ENCODE measurements at places on chromosomes 4 and X. TPM values are rescaled to one million over a fixed set of nuclear protein-coding genes. Genes with fewer than 3 reads are reported as not detected.
A peak's percentile ranks its signal among the peaks of the same experiment; 100 is the strongest.

DNA sequence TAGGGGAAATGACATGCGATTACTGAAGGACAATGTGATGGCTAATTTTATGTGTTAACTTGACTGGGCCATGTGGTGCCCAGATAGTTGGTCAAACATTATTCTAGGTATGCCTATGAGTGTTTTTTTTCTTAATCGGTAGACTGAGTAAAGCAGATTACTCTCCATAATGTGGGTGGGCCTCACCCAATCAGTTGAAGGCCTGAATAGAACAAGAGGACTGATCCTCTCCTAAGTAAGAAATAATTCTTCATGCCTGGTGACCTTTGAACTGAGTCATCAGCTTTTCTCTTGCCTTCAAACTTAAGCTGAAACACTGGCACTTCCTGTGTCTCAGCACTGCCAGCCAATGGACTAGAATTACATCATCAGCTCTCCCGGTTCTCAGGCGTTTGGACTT lies 164.0 kb upstream of the FGF13 start:
- H3K4me1 ChIP-seq = no peaks in the 10 kb centered on the region
- H3K27me3 ChIP-seq = no peaks in the 10 kb centered on the region
- no peak overlapping the region for H3K4me3 ChIP-seq
- H3K27ac ChIP-seq = no peak overlapping the region

- H3K4me1 ChIP-seq = peaks cover 22% of the 10 kb centered on the region
- no peak for DNase-seq
- no peak overlapping the region for H3K27ac ChIP-seq
- H3K27me3 ChIP-seq = no peaks in the 10 kb centered on the region
- H3K4me3 ChIP-seq = no peak overlapping the region
Measured at GRCh38 chr4:116982656-116983055, 102.7 kb downstream of the TRAM1L1 start.

CSAG3 gene
- not detected for total RNA-seq

P2RY10 gene
- not detected for total RNA-seq

DNA sequence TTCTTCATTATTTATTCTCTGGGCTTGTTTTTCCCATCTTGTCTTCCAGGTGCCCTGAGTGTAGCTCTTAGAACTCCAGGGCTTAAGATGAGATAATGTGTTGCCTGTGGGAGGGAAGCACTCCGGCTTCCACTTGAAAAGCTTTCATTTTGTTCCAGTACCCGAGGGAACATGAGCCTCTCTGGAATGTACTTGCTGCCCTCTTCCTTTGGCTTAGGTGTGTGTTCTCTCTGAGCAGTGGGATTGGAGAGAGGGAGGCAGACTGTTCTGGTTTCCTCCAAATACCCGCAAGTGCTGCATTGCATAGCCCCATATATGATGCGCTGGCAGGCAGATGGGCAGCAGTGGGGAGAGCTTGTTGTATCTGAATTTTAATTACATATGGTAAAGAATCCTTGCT lies 861 bp upstream of the DTHD1 start:
- DNase-seq = no peak
- H3K36me3 ChIP-seq = no peaks in the 10 kb centered on the region
- peaks cover 1% of the 10 kb centered on the region for H3K27me3 ChIP-seq
- peak overlapping the region; percentile 85 for H3K27ac ChIP-seq

- peaks cover 9% of the 10 kb centered on the region for H3K36me3 ChIP-seq
- peak overlapping the region; percentile 34 for H3K27ac ChIP-seq
- no peaks in the 10 kb centered on the region for H3K27me3 ChIP-seq
- no peak for DNase-seq
Measured at GRCh38 chr4:57764856-57765255, 654.7 kb upstream of the IGFBP7 start.

DNA sequence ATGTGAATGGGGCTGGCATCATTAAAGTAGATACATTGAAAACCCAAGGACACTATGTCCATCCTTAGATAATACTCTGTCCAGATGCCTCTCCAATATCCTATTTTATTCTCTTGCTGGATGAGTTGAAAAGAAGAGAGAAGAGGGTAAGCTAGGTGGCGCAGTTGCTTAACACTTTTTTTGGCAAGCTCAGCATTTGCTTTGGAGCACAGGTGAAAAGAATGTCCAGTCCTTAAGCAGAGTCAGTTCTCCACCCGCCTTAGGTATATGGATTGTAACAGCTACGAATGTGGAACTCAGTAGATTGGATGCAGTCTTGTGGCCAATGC lies 208.4 kb downstream of the NWD2 start:
- DNase-seq = no peak
- H3K4me3 ChIP-seq = peak overlapping the region; percentile 73
- H3K4me1 ChIP-seq = peaks cover 24% of the 10 kb centered on the region

DNA sequence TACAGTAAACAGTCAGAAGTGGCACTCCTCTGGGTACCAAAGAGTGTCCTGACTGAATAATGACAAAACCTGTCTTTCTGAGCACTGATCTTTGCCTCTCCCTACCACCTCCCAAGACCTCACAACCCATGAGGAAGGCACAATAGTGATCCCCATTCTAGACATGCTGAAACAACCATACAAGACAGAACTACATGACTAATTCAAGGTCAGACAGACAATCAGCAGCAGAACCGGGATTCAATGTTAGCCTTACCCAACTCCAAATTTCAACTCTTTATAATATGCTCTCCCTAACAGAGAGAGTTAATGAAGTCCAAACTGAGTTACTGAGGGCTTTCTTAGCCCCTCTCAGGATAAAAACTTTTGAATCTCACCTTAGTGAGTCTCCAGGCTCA lies 71.0 kb downstream of the IRF2 start:
- H3K27ac ChIP-seq = no peak overlapping the region
- no peaks in the 10 kb centered on the region for H3K27me3 ChIP-seq
- H3K36me3 ChIP-seq = peaks cover 24% of the 10 kb centered on the region
- H3K4me3 ChIP-seq = no peak overlapping the region
- H3K4me1 ChIP-seq = peaks cover 24% of the 10 kb centered on the region

GRCh38 chrX:44890247-44890646 lies 17.3 kb downstream of the KDM6A start:
- no peak for DNase-seq
- H3K4me1 ChIP-seq = no peaks in the 10 kb centered on the region
- H3K4me3 ChIP-seq = no peak overlapping the region
- H3K36me3 ChIP-seq = peaks cover 14% of the 10 kb centered on the region
- no peak overlapping the region for H3K27ac ChIP-seq
- no peaks in the 10 kb centered on the region for H3K27me3 ChIP-seq
